ENCODE measurements at places on chromosomes 2 and 18.

- no peak for DNase-seq
Observed at GRCh38 chr2:61009355-61009754, 8.2 kb upstream of the PEX13 start.

DNA sequence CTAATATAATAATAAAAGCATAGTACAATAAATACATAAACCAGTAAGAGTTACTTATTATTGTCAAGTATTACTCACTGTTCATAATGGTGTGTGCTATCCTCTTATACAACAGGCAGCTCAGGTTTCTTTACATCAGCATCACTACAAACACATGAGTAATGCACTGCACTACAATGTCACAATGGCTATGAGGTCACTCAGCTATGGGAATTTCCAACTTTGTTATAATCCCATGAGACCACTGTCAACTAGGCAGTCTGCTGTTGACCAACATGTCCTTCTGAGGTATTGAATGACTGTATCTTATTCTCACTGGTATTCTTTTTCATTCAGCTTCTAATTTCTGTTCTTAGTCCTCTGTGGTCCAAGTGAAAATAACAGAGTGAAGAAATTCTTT, 250.4 kb upstream of the DSEL start:
- DNase-seq: no peak

GRCh38 chr2:52083214-52083613, 1051.3 kb upstream of the NRXN1 start:
- DNase-seq: no peak

- no peak for DNase-seq
Observed at GRCh38 chr2:96119389-96119751, 3.0 kb upstream of the ADRA2B start.

DNA sequence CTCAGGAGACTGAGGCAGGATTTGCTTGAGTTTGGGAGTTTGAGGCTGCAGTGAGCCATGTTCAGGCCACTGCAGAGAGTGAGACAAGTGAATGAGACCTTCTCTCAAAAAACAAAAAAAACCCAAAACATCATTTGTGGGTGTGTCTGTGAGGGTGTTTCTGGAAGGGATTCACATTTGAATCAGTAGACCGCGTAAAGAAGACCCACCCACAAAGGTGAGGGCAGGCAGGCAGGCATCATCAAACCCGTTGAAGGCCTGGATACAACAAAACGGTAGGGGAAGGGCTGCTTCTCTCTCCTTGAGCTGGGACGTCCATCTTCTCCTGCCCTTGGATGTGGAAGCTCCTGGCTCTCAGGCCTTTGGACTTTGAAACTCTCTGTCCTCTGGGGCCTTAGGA, 25.4 kb downstream of the CDKL4 start:
- DNase-seq: no peak

DNA sequence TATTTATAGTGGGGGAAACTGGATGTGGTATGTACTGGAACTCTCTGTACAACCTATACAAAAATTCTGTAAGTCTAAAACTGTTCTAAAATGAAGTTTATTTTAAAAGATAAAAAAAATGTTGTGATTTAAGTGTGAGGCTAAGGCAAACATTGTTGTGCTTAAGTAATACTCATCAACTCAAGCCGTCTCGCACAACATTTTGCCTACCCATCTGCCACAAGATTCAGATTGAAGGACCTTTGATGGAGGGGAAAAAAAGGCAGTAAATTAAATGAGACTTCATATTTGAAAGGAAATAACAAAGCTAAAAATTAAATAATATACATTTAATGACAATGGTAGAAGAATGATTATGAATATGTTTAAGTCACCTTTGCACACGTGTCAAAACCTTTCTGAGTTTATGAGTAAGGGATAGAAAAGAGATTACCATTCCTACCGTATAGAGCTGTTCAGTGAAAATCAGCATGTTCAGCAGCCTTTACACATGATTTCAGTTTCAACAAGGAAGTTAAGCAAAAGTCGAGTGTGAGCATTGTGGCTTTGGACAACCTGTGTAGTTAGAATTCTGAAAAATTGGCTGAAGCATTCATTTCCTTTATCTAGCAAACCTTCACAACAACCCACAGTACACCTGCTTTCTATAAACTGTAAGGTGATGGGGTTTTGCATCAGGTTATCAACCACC, 499.3 kb downstream of the IRS1 start:
- no peak for DNase-seq
